ENCODE measurements at places on chromosomes 11 and 22.
A peak's percentile ranks its signal among the peaks of the same experiment; 100 is the strongest.

- no peak for DNase-seq
Measured at GRCh38 chr11:45995342-45995734, 72.9 kb downstream of the LARGE2 start.

GRCh38 chr11:27754035-27755017 lies 54.1 kb upstream of the BDNF start:
- DNase-seq = no peak

GRCh38 chr11:17179970-17180369 lies 27.8 kb downstream of the PIK3C2A start:
- DNase-seq = no peak

DNA sequence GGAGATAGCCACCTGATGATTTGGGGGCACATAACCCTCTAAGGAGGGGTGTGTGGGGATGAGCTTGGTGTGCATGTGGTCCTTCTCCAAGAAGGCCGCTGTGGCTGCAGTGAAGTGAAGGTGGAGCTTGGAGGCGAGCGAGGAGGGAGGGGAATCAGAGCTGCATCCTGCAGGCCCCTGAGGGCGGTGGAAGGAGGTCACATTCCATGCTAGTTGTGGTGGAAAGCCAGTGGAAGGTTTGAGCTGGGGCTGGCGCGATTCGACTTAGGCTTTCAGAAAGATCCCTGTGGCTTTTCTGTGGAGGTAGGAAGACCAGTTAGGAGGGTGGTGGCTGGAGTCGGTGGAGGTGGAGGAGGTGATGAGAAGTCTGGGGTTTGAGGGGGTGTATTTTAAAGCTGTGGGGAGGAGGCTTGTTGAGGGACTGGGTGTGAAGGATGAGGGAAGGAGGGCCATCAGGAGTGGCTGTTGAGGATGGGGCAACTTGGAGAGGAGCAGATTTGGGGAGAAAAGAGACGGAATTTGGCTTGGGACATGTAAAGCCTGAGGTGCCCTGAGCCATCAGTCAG lies 62.0 kb downstream of the TBC1D22A start:
- DNase-seq = no peak

DNA sequence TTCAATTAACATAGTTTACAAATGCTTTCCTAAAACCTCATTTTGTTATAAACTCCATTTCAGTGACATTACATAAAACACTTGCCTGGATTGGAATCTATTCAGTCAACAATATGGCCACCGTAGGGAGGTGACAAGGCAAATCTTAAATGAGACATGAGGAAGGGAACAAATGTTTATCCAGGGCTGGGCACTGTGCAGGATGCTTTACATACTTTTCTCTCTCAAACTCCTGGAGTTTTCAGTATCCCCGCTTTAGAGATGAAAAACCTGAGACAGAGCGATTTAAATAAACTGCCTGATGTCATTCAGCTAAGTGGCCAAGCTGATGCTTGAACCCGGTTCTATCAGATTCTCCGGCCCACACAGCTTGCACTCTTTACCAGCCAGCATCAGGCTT lies 259.9 kb downstream of the CADM1 start:
- DNase-seq = no peak

GRCh38 chr11:88480223-88480622 lies 142.7 kb upstream of the CTSC start:
- no peak for DNase-seq

GRCh38 chr11:43575913-43576310 lies 104.6 kb upstream of the HSD17B12 start:
- no peak for DNase-seq

- DNase-seq = no peak
Measured at GRCh38 chr22:44405661-44406060, 92.4 kb downstream of the RTL6 start.

- DNase-seq = no peak
Measured at GRCh38 chr11:67117672-67118180, 1.3 kb upstream of the KDM2A start.

- no peak for DNase-seq
Measured at GRCh38 chr22:49599691-49600455, 227.8 kb downstream of the BRD1 start.

GRCh38 chr22:49535126-49535525 lies 292.5 kb downstream of the BRD1 start:
- DNase-seq = no peak

- no peak for DNase-seq
Measured at GRCh38 chr11:87597725-87598124, 560.0 kb downstream of the TMEM135 start.

GRCh38 chr11:9893474-9893873 lies 229.6 kb downstream of the SWAP70 start:
- DNase-seq = no peak

DNA sequence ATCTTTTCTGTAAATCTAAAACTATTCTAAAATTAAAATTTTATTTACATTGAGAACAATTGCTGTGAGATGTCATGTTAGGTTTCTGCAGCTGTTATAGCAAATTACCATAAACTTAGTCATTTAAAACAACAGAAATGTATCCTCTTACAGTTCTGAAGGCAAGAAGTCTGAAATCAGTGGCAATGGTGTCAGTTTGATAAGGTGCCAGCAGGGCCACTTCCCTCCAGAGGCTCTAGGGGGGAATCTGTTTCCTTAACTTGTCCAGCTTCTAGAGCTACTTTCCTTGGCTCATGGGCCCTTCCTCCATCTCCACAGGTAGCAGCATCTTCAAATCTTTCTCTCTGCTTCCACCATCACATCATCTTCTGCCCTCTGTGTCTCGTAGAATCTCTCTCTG lies 23.0 kb downstream of the MOGAT2 start:
- no peak for DNase-seq

DNA sequence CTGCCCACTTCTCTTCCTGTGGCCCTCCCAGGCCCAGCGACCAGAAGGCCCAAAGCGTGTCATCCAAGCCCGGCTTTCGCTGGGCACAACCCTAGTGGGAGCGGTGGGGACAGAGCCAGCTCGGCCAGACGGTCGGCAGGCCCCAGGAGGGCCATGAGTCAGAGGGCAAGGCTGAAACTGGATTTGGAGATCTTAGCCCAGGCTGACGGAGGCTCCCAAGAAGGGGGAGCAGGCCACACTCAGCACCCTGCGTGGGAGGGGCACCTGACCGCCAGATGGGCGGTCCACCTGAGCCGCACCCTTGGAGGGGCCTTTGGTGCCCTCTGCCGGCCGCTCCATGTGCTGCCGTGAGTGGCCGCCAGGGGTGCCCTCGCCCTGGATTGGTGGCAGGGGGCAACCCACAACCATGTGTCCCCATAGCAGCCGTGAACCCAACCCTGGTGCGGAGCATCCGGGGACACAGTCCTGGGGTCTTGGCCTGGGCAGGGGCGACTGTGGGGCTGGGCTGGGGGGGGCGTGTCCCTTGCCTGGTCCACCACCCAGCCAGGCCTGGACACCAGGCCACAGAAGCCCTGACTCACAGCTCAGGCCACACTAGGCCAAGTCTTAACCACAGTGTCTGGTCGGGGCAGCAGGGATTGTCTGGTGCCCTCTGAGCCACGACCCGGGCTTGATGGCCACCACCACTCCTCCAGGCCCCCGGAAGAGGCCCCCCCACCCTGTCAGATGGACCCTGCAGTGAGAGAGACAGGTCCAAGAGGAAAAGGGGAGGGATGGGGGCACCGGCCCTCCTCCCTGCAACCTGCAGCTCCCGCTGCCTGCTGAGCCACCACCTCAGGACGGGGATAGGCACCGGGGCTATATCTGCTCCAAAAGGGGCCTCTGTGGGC lies 19.2 kb upstream of the TALDO1 start:
- peak; percentile 72 for DNase-seq

- no peak for DNase-seq
Measured at GRCh38 chr11:65488273-65489034, 10.4 kb upstream of the MALAT1 start.

DNA sequence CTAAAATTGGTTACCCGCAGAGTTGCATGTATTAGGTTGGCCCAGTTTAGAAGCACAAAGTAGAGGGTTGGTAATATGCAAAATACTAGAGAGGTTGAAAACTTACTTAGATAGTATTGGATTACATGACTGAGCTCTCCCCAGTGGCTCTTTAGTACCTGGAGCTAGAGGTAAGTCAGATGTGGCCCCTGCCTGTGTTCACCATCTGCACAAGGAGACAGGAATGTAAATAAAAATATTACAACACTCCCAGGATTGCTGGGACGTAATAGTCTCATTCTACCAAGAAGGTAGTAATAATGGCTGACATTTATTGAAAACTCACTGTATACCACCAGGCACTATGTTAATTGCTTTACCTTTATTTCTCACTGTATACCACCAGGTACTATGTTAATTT lies 129.6 kb downstream of the SLC17A6 start:
- DNase-seq = no peak

GRCh38 chr22:19174106-19175025 lies 4.2 kb downstream of the SLC25A1 start:
- DNase-seq = no peak

- no peak for DNase-seq
Measured at GRCh38 chr11:74646954-74647353, 54.6 kb downstream of the POLD3 start.

DNA sequence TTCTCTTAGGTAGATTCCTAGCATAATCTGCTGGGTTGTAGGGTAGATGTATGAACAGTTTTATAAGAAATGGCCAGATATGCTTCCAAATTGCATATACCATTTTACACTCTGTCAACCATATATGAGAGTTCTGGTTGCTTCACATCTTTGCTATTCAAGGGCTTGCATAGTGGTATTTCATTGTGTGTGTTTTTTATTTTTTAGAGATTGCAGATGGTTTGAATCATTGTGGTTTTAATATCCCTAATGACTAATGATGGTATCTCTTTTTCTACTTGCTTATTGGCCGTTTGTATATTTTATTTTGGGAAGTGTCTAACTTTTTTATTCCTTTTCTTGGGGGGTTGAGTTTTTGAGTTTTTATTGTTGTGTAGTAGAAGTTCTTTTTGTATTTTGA lies 26.9 kb downstream of the RNF214 start:
- no peak for DNase-seq

Measured in activated T-helper 1 cell treated with anti-CD3 and anti-CD28 coated beads, Interleukin-12 subunit alpha, Interleukin-12 subunit beta, Interleukin-2, Interleukin-4 antibody, amounts not matched to agents 30 ng/mL and 10 ng/mL and 1 ng/mL, durations not matched to agents 14 hours and 24 hours and 36 hours (primary cell).